ENCODE measurements at places on chromosomes 5 and 9. TPM values are rescaled to one million over a fixed set of nuclear protein-coding genes. Genes with fewer than 3 reads are reported as not detected.

S1PR3 gene
- total RNA-seq, result 1.8 TPM

ITGA1 gene
- 8.9 TPM for total RNA-seq

PDE6A gene
- 0.10 TPM for total RNA-seq

SLC4A9 gene
- total RNA-seq, result not detected

GPR150 gene
- total RNA-seq, result 0.69 TPM

GBGT1 gene
- total RNA-seq, result 3.1 TPM

KCNT1 gene
- total RNA-seq, result not detected

DAPK1 gene
- 41.0 TPM for total RNA-seq

Measured in renal cortical epithelial cell (primary cell).